ENCODE measurements at places on chromosomes 6 and 20.

DNA sequence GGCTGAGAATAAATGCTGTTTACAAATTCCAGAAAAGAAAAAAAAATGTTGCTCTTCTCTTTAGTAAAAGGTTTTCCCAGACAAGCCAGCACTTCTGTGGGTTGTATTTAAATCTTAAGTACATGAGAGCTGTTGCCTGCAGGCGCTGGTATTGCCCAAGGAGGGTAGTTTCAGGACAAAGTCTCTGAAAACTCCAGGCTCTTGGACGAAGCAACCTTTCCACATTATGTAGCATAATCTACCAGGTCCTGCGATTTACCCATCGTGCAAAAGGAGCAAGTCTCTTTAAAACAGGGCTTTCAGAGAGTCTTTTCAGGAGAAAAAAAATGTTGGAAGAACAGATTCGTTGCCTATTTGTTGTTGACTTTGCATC is 65.6 kb downstream of the PLG start:
- DNase-seq, result no peak

DNA sequence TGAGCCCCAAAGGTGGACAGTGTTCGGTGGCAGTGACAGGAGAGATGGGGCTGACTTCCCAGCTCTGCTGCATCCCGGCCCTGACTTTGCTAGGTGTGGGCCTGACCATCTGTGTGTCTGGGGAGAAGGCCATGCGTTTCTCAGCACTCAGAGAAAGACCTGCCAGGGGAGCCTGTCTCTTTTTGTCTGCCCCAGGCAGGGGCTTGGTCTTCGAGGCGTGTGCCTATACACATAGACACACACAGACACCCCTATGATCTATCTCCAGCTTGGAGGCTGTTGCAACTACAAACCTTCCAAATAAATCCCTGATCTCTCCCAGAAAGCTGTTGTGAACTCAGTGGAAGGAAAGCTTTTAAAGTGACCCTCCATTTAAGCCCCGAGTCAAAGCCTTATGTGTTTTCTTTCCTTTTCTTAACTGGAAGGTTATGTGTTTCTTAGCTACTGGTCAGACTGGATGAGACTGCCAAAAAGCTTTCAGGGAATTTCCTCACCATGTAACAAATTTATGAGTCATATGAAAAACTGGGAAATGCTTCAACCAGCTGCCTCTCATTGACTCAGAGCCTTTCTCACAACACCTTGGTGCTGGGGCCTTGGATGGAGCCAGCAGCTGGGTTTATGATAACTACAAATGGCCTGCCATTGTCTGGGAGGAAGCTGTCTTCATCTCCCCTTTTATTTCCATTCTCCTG is 102.6 kb downstream of the CDC5L start:
- DNase-seq, result no peak

- peak; percentile 82 for DNase-seq
Measured at GRCh38 chr6:142902636-142903053, 42.3 kb downstream of the HIVEP2 start.

DNA sequence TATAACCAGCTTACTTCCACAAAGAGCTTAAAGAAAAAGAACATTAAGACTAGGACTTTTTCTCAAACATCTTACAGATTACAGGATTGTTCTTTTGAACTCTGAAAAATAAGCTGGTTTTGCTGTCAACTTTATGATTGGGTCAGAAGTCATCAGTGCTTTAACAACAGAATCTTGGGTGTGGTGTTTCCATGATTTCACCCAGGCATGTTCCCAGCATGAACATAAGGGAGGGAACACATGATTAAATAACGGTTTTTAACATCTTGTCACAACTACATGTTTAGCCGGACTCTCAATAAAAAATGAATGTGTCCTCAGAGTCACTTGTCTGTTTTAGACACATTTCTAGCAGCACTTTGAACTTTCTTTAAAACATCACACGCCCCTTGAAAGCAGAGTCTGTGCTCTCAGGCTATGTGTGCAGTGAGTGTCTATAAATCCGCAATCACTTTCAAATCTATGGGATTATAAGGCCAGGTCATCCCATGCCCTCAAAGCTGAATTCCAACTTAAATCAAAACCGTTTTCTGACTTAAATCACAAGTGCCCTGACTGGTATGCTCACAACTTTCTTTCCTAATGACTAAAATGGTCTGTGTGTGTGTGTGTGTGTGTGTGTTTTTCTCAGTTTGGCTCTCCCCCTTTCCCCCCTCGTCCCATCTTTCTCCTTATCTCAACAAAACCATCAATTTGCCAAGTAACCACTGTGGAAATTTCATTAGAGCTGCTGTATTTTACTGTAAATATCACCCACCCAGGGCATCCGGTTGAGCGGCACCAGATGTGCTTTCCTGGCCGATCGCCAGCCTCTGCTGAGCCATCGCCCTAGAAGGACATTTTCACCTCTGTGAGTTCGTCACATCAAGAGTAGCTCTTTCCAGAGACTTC is 216.8 kb upstream of the DTNBP1 start:
- peak; percentile 59 for DNase-seq

DNA sequence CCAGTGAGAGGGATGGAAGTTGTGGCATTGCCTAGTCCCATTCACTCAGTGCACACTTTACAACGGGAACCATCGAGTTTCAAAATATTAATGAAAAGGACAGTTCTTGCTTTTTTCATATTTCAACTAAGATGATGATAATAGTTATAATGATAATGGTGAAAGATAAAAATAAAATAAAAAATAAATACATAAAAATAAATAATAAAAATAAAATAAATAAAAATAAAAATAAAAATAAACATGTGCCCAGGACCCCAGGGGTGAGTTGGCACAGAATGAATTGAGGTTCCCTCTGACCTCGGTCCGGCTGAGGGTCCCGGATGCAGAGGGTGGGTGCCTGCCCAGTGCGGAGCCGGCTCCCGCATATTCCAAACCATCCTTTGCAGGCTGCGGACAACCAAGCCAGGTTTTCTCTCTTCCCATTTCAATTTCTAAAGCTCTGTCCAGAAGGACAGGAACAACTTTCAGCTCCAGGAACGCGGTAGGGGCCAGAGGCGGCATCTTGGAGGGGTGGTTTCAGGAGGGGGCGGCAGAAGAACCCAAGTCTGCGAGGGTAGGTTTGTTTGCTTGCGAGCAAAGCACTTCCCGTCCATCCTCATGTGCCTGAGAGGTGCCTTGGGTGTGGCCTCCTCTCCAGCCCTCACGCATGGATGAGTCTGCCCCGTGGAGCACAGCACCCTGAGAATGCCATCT is 236.8 kb downstream of the DLL1 start:
- no peak for DNase-seq

DNA sequence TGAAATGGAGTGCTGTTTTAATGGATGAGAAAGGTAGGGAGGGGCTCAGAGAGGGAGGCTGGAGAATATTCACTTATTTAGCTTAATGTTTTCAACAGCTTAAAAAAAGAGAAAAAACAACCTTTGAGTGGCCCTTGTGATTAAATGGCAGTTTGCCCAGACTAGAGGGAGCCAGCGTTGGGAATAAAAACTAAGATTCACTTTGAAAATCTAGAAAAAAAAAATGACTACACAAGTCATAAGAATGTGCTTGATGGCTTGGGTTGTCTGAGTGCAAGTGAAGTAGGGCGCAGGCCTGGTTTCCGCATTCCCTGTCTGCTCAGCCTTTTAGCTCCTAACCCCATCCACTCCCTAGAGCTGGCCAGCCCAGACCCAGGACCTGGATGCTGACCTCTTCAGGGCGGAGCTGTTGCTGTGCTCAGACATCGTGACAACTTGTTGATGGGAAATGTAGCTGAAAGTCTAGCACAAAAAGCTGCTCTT is 28.9 kb downstream of the UTRN start:
- no peak for DNase-seq

- no peak for DNase-seq
Measured at GRCh38 chr20:43681468-43681942, 14.6 kb downstream of the MYBL2 start.

- DNase-seq, result no peak
Measured at GRCh38 chr6:29989211-29989610, 46.9 kb downstream of the HLA-A start.

DNA sequence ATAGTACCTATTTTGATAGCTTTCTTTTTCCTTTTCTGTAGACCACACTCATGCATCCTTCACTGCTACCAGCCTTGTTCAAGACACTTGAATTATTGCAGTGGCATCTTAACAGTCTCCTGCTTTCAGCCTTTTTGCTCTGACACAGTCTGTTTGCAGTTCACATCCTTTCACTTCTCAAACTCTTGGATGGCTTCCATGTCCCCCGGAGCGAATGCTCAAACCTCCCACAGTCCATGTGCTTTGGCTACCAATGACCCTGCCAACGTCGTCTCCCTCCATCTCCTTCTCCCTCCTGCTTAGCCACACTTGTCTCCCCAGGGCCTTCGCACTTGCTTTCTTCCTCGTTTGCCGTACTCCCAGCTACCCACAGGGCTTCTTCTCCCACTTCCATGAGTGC is 270.0 kb upstream of the ZFP64 start:
- no peak for DNase-seq

GRCh38 chr20:58372806-58373205 is 16.2 kb upstream of the VAPB start:
- DNase-seq, result no peak

DNA sequence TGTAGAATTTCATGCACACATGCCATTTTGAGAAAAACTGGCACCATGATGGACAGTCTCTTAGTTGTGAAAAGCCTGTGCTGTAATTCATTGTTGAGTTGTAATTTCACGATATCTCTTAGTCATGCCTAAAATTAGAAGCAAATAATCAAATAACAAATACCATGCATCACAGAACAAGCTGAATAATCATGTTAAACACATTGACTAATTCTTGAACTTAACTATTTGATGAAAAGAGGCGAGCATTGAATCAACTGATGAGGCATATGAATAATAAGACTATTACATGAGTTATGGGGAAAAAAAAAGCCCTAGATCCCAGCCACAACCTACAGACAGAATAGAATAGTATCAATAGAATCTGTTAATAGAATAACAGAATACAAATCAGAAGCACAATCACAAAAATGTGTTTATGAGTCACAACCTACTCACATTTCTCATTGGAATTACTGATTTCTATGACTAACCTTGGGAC is 14.2 kb upstream of the RNF217 start:
- no peak for DNase-seq

DNA sequence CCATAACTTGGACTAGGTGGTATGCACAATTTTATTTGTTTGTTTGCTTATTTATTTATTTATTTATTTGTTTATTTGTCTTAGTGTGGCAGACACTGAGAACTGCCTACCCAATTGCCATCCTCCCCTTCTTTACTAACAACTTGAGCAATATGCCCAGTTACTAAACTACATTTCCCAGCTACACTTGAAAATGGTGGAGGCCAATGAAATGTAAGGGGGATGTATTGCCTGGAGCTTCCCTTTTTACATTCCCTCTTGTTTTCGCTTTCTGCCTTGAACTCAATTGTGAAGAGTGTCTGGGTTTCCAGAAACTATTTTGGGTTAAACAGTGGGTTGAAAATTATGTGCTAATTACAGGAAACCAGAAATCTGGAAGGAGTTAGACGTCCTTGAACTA is 152.7 kb upstream of the FKBP1C start:
- no peak for DNase-seq

DNA sequence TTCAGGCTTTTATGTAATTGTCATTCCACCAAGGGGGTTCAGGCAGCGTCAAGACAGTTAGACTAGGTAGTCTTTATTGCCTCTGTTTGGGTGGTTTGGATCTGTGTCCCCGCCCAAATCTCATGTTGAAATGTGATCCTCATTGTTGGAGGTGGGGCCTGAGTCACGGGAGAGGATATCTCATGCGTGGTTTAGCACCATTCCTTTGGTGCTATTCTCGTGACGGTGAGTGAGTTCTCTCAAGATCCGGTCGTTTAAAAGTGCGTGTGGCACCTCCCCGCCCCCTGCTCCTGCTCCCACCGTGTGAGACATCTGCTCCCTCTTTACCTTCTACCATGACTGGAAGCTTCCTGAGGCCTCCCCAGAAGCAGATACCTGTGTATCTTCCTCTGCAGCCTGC is 51.3 kb upstream of the FOXC1 start:
- DNase-seq, result no peak

DNA sequence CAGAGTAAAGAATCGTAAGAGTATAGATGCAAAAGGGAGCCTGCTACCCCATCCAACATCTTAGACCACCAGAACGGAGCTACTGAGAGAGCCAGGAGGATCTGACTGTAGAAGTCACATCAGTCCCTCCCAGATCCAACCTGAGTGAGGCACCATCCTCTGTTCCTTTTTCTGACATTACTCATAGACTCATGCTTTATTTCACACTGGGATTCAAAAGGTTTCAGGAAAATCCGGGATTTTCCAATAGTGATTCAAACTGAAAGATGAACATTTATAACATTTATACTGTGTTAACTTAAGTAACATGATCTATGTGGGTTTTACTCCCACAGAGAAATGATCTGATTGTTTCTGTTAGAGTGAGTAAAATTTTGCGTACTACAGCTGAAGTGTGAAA is 868.6 kb upstream of the GJE1 start:
- no peak for DNase-seq

GRCh38 chr20:12318043-12318442 is 400.4 kb downstream of the BTBD3 start:
- no peak for DNase-seq

- no peak for DNase-seq
Measured at GRCh38 chr6:37025621-37026466, 20.4 kb downstream of the FGD2 start.

- no peak for DNase-seq
Measured at GRCh38 chr20:259981-260380, 2.5 kb downstream of the DEFB132 start.
